Uterine smooth muscle cell (primary cell): ENCODE measurements at places on chromosomes 5 and 9. TPM values are rescaled to one million over a fixed set of nuclear protein-coding genes. Genes with fewer than 3 reads are reported as not detected.

CTSV gene
- total RNA-seq = 0.62 and 0.89 TPM in 2 replicates

GPX8 gene
- 112 and 126 TPM in 2 replicates for total RNA-seq

ANKS6 gene
- total RNA-seq = 24.1 and 25.6 TPM in 2 replicates

OMD gene
- total RNA-seq = not detected in 2 replicates

SYNPO gene
- total RNA-seq = 0.50 and 0.89 TPM in 2 replicates

PCDHGA5 gene
- total RNA-seq = 0.55 and 0.87 TPM in 2 replicates

KIF24 gene
- total RNA-seq = 1.4 and 5.2 TPM in 2 replicates

TOR4A gene
- total RNA-seq = 34.0 and 38.7 TPM in 2 replicates

GMCL2 gene
- not detected in 2 replicates for total RNA-seq

PCDH12 gene
- under 0.01 and 0.11 TPM in 2 replicates for total RNA-seq

ADAMTS2 gene
- total RNA-seq = 31.4 and 52.6 TPM in 2 replicates

HAVCR1 gene
- not detected in 2 replicates for total RNA-seq

CD180 gene
- total RNA-seq = not detected in 2 replicates

SURF4 gene
- total RNA-seq = 547 and 670 TPM in 2 replicates

SPINK4 gene
- not detected in 2 replicates for total RNA-seq

AMBP gene
- total RNA-seq = not detected in 2 replicates
